ENCODE measurements at places on chromosomes 3 and 15.

GRCh38 chr3:149489060-149489690, 14.7 kb downstream of the TM4SF4 start:
- no peak for DNase-seq

- DNase-seq = peak; percentile 45
Measured at GRCh38 chr3:42229942-42230688, 35.9 kb downstream of the CCK start.

GRCh38 chr3:49519916-49520385, 34.3 kb upstream of the BSN start:
- DNase-seq = no peak

GRCh38 chr3:118298133-118298532, 736.5 kb downstream of the IGSF11 start:
- no peak for DNase-seq

DNA sequence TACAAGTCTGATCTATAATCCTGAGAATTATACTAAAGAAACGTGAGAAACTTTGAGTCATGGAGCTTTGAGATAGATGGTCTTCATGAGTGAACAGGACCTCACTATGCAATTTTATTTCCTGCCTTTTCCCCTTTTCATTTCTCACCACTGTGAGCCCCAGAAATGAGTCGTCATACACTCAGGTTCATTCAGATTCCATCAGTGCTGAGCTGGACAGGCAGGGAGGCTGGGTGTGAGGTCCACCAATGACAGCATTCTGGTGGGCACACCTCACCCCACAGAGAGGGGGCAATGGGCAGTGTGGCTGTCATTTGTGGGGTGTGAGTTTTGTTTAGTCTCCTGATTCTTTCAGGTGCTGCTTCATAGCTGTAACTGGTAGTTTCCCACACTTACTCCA, 16.9 kb downstream of the TIGIT start:
- no peak for DNase-seq

DNA sequence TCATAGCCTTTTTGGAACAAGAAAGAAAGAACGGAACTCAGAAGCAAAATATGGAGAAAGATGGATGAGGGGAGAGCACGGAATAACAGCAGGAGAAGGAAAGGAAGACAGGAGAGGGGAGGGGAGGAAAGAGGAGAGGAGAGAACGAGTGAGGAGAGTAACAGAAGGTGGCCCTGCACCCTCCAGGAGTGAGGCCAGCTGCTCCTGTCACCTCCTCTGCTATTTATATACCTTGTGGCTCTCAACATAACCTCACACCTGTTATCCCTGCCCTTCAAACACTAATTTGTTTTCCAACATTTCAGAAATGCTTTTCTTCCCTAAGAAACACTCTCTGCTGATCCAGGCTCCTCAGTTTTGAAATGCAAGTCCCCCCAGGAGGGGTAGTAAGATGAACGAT, 53.4 kb upstream of the ATP2B2 start:
- DNase-seq = no peak

DNA sequence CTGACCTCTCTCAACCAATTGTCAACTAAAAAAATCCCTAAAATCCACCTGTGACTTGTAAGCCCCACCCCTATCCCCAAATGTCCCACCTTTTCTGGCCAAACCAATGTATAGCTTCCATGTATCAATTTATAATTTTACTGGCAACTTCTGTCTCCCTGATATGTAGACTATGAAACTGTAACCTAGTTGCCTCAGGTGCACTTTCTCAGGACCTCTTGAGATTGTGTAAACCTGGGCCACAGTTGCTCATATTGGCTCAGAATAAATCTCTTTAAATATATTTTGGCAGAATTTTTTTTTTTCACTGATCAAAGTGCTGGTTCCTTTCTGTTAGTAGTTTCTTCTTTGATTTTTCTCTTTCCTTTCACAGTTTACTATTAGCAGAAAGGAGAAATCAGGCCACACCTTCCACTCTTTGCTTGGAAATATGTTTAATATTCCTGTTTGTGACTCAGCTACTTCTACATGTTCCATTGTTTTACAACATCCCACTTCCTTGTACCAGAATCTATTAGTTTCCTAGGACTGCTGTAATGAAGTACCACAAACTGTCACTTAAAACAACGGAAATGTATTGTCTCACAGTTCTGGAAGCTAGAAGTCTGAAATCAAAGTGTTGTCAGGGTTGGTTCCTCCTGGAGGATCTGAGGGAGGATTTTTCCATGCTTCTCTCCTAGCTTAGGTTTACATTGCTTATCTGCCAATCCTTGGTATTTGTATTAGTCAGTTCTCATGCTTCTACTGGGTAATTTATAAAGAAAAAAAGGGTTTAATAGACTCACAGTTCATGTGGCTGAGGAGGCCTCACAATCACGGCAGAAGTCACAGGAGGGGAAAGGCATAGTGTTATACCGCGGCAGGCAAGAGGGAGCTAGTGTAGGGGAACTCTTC, 801.2 kb upstream of the ARPP21 start:
- no peak for DNase-seq

DNA sequence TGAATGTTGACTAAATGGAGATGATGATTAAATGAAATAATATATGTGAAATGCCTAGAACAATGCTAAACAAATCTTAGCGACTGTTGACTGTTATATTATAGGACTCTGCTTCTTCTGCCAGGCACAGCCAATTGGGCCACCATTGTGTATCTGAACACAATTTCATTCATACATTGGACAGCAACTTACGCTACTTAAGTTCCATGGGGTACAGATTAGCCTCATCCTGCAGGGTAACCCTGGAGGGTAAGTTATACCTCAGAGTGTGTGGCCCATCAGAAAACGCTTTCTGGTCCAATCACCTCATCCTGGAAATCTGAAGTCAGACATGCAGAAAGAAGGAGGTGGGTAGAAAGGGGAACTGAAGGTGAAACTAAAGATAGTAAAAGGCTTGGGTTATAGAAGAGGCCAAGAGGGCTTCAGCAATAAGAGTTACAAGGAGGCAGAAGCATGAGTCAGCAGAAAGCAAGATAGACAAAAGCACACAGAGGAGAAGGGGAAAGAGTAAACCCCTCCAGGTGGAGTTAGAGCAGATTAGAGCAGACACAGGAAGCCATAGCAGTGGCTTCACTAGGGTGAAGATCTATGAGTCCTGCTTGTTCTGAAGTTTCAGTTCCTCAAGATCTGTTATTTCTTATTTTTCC, 119.3 kb upstream of the SLC24A5 start:
- DNase-seq = no peak

GRCh38 chr15:72481015-72481659, 7.0 kb downstream of the ARIH1 start:
- no peak for DNase-seq

- no peak for DNase-seq
Measured at GRCh38 chr3:127222664-127223063, 29.7 kb downstream of the PRR23E start.

DNA sequence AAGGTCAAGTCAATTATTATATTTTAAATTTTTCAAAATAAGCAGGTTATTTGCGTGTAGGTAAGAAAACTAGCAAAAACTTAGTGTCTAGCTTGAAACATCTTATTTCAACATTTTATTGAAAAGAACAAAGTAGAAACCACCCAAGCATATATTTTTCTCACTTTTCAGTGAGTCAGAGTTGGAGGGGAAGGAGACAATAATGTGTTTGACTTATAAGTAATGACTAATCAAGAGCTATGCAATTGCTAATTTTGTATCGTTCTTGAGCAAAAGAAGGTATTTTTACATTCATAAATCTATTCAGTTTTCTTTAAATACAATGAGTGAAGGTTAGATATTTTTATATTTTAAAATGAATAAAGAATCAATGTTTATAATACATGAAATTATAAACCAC, 54.4 kb upstream of the P2RY1 start:
- no peak for DNase-seq
